ENCODE measurements at places on chromosomes 2 and 18. TPM values are rescaled to one million over a fixed set of nuclear protein-coding genes. Genes with fewer than 3 reads are reported as not detected.
A peak's percentile ranks its signal among the peaks of the same experiment; 100 is the strongest.

The DPP4 gene
- 4.1 TPM for total RNA-seq

The LIPG gene
- total RNA-seq: 17.2 TPM

The SERPINB12 gene
- total RNA-seq: not detected

The SMPD4 gene
- 98.6 TPM for total RNA-seq

The C1QL2 gene
- 0.69 TPM for total RNA-seq

The PFN4 gene
- total RNA-seq: 0.28 TPM

DNA sequence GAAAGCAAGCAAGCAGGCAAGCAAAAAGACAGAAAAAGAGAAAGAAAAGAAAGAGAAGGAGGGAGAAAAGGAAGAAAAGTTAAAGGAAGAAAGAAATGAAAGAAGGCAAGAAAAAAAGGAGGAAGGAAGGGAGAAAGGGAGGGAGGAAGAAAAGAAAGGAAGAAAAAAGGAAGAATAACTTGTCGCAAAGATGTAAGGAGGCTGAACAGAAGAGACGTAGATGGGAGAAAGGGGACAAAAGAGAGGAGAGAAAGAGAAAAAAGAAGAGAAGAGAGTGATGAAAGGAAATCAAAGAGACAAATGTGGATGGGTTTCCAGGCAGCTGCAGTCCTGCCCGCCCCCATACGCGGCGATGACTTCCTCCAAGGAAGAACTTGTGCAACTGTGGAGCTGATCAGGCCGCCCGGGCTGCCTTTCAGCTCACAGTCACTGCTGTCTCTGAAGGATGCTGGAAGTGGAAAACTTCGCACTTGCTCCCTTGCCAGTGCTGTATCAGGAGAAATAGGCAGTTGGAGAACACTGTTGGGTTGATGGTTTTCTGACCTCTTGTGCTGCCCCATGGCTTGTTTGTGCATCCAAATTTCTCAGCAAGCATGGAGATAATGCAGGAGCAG, 52.9 kb downstream of the TRIB2 start:
- H3K36me3 ChIP-seq: no peaks in the 10 kb centered on the region
- H3K27ac ChIP-seq: no peak overlapping the region
- H3K4me3 ChIP-seq: 0 out of 2 replicates have a peak overlapping the region, but pooled peaks have one; percentile 20

- H3K4me3 ChIP-seq: no peak overlapping the region
- H3K27me3 ChIP-seq: no peaks in the 10 kb centered on the region
- H3K4me1 ChIP-seq: no peaks in the 10 kb centered on the region
- no peak overlapping the region for H3K27ac ChIP-seq
Observed at GRCh38 chr2:134368009-134368817, 114.3 kb downstream of the MGAT5 start.

- H3K4me3 ChIP-seq: no peak overlapping the region
- no peak for DNase-seq
- H3K27me3 ChIP-seq: no peaks in the 10 kb centered on the region
- no peak overlapping the region for H3K27ac ChIP-seq
Observed at GRCh38 chr18:8526332-8526731, 82.9 kb upstream of the RAB12 start.

DNA sequence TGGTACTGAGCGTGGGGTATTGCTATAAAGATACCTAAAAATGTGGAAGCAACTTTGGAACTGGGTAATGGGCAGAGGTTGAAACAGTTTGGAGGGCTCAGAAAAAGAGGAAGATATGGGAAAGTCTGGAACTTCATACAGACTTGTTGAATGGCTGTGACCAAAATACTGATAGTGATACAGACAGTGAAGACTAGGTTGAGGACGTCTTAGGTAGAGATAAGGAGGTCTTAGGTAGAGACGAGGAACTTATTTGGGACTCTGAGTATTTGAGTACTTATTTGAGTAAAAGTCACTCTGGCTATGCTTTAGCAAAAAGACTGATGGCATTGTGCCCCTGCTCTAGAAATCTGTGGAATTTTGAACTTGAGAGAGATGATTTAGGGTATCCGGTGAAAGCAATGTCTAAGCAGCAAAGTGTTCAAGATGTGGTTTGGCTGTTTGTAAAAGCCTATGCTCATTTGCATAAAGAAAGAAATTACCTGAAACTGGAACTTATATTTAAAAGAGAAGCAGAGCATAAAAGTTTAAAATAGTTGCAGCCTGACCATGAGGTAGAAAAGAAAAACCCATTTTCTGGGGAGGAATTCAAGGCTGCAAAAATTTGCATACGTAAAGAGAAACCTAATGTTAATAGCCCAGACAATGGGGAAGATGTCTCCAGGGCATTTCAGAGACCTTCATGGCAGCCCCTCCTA, 219.6 kb downstream of the PDE1A start:
- no peaks in the 10 kb centered on the region for H3K27me3 ChIP-seq
- H3K4me3 ChIP-seq: no peak overlapping the region
- no peak overlapping the region for H3K27ac ChIP-seq
- no peak for DNase-seq
- H3K36me3 ChIP-seq: no peaks in the 10 kb centered on the region

DNA sequence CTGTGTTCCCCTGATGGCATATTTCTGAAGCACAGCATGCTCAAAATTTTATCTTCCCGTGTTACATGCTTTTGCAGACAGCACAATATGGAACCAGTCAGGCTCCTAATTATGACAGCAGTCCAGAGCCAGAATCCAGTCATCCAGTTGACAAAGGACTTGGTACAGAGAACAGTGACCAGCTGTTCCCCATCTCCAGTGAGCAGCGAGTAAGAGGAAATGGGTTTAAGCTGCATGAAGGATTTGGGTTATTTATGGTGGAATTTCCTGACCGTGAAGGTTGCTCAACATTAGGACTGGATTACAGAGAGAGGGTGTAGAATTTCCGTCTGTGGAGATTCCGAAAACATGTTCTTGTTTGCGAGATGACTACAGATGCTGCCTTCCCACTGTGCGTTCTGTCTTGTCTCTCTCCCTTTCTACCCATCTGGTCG, 24.4 kb downstream of the SGPP2 start:
- no peaks in the 10 kb centered on the region for H3K36me3 ChIP-seq
- DNase-seq: no peak
- H3K27ac ChIP-seq: no peak overlapping the region
- H3K4me3 ChIP-seq: no peak overlapping the region

DNA sequence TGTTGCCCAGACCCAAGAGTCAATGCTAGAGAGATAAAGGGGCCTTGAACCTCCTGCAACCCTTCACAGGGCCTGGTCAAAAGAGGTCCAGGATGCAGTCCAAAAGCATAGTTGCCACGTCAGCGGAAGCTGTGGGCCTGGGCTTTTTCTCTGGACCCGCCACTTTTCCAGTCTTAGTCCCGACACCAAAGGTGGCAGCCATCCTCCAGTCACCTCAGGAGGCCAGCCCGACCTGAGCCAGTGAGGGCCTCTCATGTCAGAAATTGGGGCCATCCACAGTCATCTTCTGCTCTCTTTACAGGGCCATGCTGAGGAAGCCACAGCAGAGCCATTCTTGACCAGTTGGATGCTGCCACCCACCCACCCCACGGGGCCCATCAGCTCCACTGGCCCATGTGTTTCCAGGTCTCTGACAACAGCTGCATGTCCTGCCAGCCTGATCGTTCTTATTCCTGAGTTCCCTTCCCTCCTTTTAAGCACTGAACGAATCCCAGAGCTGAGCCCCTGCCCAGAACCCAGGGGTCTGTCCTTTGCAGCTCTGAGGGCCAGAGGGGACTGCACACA, 34.1 kb upstream of the KLHL29 start:
- DNase-seq: no peak
- H3K36me3 ChIP-seq: no peaks in the 10 kb centered on the region
- H3K27ac ChIP-seq: no peak overlapping the region
- peaks cover 10% of the 10 kb centered on the region for H3K27me3 ChIP-seq

GRCh38 chr18:37408676-37409265, 156.8 kb downstream of the CELF4 start:
- H3K4me3 ChIP-seq: no peak overlapping the region
- no peaks in the 10 kb centered on the region for H3K36me3 ChIP-seq
- H3K4me1 ChIP-seq: no peaks in the 10 kb centered on the region
- DNase-seq: no peak
- no peaks in the 10 kb centered on the region for H3K27me3 ChIP-seq
- no peak overlapping the region for H3K27ac ChIP-seq

- no peaks in the 10 kb centered on the region for H3K36me3 ChIP-seq
- H3K4me1 ChIP-seq: no peaks in the 10 kb centered on the region
- no peak overlapping the region for H3K4me3 ChIP-seq
- DNase-seq: no peak
- no peaks in the 10 kb centered on the region for H3K27me3 ChIP-seq
- H3K27ac ChIP-seq: no peak overlapping the region
Observed at GRCh38 chr2:126736133-126736874, 80.3 kb downstream of the GYPC start.

DNA sequence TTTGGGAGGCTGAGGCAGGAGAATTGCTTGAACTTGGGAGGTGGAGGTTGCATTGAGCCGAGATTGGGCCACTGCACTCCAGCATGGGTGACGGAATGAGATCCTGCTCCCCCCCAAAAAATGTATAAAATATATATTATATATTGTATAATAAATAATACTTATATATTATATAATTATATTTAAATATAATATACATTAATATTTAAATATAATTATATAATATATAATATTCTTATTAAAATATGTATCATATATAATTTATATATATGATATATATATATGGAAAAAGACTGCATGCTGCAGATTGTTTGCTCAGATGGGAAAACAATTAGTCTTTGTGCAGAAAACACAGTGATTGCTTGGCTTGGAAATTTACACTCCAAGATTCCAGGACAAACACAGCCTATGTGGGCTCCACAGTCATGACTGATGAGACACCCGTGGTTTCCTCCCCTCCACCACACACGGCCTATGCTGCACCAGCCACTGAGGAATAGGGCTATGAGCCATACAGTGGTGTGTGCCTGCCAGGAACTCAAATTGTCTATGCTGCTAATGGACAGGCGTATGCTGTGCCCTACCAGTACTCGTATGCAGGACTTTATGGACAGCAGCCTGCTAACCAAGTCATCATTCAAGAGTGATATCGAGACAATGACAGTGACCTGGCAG, 30.0 kb downstream of the PMAIP1 start:
- H3K4me1 ChIP-seq: no peaks in the 10 kb centered on the region
- no peak for DNase-seq
- no peaks in the 10 kb centered on the region for H3K36me3 ChIP-seq
- H3K4me3 ChIP-seq: no peak overlapping the region
- H3K27ac ChIP-seq: no peak overlapping the region
- H3K27me3 ChIP-seq: no peaks in the 10 kb centered on the region

GRCh38 chr2:12918835-12919445, 202.2 kb downstream of the TRIB2 start:
- no peak overlapping the region for H3K27ac ChIP-seq
- H3K36me3 ChIP-seq: no peaks in the 10 kb centered on the region
- no peak for DNase-seq
- H3K27me3 ChIP-seq: no peaks in the 10 kb centered on the region

DNA sequence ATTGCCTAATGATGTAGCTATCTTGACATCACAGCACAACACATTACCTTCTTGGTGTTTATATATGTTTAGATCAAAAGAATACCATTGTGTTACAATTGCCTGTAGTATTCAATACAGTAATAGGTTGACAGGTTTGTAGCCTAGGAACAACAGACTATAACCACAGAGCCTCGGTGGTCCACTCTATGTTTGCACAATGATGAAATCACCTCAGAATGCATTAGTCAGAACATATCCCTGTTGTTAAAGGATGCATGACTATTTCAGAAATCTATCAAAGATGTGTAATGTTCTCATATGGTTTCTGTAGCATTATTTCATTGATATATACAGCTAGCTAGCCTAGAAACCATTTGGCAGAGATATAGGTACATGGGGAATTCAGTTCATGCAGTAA, 8.9 kb downstream of the METTL5 start:
- no peak for DNase-seq
- no peaks in the 10 kb centered on the region for H3K27me3 ChIP-seq
- no peaks in the 10 kb centered on the region for H3K4me1 ChIP-seq
- peaks cover 28% of the 10 kb centered on the region for H3K36me3 ChIP-seq

DNA sequence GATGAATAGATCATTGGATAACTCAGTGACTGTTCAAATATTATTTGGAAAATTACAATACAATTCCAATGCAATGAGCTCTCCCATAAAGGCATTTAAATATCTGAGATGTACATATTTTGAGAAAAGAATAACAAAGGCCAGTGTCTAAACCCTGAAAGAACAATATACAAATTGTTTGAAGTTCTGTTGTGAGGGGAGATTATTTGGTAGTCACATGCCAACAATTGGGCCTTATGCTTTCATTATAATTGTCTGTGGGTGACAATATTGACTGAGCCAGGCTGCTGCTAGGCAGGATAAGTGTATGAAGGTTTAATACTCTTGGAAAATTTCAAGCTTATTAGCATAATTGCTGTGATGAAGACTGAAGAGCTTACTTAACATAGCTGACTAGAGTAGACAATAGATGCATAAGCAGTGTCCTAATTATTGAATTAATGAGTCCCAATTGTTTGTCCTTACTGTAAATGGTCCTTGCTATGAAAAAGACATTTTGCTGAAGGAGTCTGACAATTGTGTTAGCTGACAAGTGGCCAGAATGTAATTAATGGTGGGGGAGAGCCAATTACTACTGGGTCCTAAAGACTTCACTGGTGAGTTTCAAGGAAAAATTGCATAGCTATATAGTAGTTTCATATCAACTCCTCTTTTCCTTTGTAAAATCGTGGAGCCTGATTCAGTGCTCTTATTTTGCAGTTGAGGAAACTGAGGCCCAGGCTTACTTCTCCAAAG, 5.0 kb upstream of the SMAD2 start:
- H3K36me3 ChIP-seq: no peaks in the 10 kb centered on the region
- no peak for DNase-seq
- H3K4me3 ChIP-seq: no peak overlapping the region
- H3K4me1 ChIP-seq: peaks cover 14% of the 10 kb centered on the region

DNA sequence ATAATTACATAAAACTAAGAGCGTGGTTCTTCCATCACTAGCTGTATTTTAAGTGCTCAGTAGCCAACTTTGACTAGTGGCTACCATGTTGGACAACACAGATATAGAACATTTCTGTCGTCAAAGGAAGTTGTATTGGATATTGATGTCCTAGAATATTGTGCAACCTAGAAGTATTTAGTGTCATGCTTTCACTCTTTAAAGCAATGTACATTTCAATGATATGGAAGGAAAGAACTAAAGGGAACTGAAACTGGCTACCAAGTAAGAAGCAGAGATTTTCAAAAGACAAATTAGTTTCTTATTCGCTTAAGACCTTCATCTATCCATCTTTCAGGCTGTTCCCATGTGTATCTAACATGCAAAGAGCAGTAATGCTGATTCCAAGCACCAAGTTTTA, 85.4 kb upstream of the EML6 start:
- H3K36me3 ChIP-seq: peaks cover 30% of the 10 kb centered on the region
- H3K4me1 ChIP-seq: peaks cover 5% of the 10 kb centered on the region
- H3K27me3 ChIP-seq: no peaks in the 10 kb centered on the region
- no peak overlapping the region for H3K4me3 ChIP-seq

DNA sequence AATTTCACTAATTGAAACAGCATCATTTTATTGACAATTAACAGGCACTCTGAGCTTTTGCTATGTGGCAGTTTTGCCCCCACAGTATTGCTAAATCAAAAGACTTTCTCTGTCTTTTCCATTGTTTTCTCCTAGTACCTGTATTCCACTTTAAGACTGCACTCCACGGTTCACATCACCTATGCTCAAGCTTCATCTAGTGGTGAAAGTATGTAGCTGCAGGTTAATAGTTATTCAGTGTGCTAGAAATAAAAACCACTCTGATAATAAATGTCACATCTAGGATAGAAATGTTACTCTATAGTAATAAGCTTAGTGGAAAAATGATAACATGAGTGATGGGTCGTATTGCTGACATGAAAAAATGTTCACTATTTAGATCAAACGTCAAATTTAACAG, 24.6 kb downstream of the ARL6IP6 start:
- no peaks in the 10 kb centered on the region for H3K4me1 ChIP-seq
- H3K4me3 ChIP-seq: no peak overlapping the region
- peak; percentile 43 for DNase-seq
- H3K36me3 ChIP-seq: no peaks in the 10 kb centered on the region
- no peak overlapping the region for H3K27ac ChIP-seq
- no peaks in the 10 kb centered on the region for H3K27me3 ChIP-seq

GRCh38 chr18:70456376-70456775, 167.5 kb downstream of the SOCS6 start:
- no peaks in the 10 kb centered on the region for H3K36me3 ChIP-seq
- no peaks in the 10 kb centered on the region for H3K27me3 ChIP-seq
- no peak for DNase-seq
